ENCODE measurements at places on chromosomes 5 and 9.

- no peak for DNase-seq
Observed at GRCh38 chr9:93121316-93122241, 12.5 kb downstream of the NINJ1 start.

DNA sequence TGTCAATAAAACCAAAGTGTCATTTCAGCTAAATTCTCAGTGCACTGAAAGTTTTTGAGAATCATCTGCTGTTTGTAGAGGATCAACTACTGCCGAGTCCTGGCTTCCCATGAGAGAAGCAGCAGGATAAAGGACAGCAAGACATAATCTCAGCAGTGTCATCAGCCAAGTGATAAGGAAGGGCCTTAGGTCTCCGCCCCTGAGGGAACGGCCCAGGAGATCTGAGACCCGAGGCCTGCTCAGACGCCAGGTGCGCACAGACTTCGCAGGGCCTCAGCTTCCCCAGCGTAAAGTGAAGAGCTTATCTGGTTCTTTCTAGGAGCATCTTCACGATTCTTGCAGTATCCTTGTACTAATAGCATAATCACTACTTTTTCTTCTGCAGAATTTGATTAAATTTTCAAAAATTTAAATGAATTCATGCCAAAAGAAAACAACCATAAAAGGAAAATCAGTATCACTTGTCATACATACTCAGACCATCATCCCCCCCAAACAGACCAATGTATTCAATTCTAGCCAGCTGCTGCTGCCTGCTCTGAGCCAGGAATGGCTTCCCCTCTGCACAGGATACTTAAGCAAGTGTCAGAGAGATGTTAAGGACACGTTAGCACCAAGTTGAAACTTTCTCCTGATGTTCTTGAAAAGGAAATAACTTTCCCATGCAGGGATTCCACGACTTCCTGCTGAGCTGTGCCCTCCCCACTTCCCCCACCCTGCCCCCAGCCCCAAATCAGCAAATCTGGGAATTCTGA lies 2.2 kb downstream of the GFPT2 start:
- no peak for DNase-seq

- no peak for DNase-seq
Observed at GRCh38 chr9:123769719-123770118, 160.2 kb downstream of the DENND1A start.

GRCh38 chr5:90982576-90982975 lies 400.5 kb downstream of the ARRDC3 start:
- no peak for DNase-seq

DNA sequence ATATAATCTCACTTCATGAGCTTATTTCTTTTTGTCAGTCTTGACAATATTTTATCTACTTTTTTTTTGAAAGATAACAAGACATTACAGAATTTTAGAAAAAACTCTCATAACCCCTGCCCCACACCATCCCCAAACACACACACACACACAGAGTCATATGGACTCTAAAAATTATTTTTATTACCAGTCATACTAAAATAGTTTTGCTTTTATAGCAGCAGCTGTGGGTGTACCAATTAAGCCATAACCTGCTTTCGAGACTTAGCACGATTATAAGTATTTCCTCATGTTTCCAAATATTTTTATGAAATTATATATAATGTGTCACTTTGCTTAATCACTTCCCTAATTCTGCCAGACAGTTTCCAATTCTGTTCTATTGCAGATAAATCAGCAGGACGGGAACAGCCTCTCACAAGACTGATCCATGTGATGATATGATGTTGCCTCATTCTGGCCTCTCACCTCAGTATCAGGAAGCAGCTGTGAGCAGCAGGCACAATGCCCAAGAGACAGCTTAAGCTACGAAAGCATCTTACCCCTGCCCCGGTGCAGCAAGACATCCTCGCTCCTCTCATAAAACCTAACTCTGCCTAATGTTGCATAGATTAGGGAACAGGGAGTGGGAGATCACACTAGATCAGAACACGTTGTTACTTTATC lies 7.0 kb downstream of the PDCL start:
- DNase-seq, result no peak

GRCh38 chr9:69689991-69690538 lies 17.9 kb upstream of the APBA1 start:
- no peak for DNase-seq

GRCh38 chr5:1836176-1836890 lies 35.1 kb downstream of the NDUFS6 start:
- no peak for DNase-seq

Measured in keratinocyte (primary cell).